ENCODE measurements at places on chromosomes 6 and 20.

DNA sequence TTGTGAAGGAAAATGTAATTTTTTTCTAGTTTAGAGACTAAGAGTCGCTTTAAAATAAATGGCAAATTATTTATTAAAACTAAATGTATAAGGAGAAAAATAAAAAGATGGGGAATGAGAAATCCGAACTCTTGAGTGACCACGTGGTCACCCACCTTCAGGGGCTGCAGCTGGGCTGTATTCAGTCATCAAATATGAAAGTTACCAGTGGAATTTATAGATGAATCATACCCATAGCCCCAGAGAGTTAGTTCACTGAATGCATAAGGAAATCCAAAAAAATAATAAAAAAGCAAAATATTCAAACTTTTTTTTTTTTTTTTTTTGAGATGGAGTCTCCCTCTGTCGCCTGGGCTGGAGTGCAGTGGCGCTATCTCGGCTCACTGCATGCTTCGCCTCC, 947.7 kb upstream of the ADGRB3 start:
- no peak for DNase-seq

GRCh38 chr6:128847431-128848210, 35.3 kb upstream of the LAMA2 start:
- DNase-seq = no peak

- DNase-seq = no peak
These were observed 16.1 kb downstream of the GMPR start for GRCh38 chr6:16254535-16254934.

DNA sequence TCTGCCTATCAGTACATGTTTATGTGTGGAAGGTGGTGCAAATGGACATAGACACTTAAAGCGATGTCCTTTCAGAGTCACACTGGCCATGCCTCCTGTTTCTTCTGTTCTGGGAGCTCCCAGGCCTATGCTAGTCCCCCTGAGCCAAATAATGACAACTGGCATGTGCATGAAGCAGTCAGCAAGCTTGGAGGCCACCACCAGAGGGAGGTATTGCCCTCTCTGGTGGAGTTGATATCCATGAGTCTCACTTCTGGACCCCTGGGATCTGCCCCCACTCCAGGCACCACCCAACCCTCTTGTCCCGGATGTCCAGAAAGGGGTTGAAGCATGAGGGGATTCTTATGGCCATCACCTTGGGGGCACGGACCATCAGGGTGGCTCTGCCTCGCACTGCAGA, 172.2 kb downstream of the AIG1 start:
- DNase-seq = no peak

GRCh38 chr6:1798303-1798964, 188.7 kb downstream of the FOXC1 start:
- no peak for DNase-seq

- DNase-seq = no peak
These were observed 138.1 kb downstream of the FNDC1 start for GRCh38 chr6:159307246-159307790.

DNA sequence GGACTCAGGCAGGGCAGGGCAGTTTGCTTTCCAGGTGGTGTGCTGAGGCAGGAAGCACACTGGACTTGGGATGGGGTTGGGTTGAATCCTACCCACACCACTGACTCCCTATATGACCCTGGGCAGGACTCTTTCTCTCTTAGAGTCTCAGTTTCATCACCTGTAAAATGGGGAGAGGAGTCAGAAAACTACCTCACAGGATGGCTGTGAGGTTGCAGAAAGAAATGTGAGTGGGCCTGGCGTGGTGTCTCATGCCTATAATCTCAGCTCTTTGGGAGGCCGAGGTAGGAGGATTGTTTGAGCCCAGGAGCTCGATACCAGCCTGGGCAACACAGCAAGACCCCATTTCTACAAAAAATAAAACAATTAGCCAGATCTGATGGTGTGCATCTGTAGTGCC, 67.2 kb downstream of the CD40 start:
- no peak for DNase-seq

DNA sequence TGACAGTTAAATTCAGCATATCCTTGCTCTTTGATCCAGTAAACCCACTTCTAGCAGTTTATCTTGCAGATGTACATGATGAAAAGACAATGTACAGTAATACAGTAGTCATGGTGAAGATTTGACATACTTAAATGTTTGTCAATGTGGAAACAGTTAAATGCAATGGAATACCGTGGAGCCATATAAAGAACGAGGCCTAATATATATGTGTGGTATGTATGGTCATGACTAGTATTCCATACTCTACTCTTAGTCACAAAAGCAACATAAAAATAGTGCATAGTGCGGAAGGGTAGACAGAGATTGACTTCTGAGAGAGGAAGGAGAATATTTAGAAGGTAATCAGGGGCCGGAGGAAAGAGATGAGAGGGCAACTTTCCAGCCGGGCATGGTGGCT, 70.7 kb upstream of the ARMC2 start:
- no peak for DNase-seq

DNA sequence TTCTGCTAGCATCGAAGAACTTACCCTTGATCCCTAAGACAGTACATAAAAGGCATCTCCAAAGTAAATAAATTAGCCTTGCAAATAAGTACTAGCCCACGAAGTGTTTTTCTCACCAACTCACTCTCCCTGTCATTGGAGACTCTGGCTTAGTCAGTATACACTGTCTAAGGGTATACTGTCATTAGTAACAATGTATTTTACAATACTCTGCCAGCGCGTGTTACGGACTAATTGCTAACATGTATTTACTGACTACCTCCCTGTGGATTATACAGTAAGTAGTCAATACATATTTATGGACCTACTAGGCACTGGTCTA, 72.1 kb downstream of the NFATC2 start:
- DNase-seq = no peak

GRCh38 chr6:140043357-140043756, 668.9 kb upstream of the CITED2 start:
- DNase-seq = no peak

- DNase-seq = no peak
These were observed 88.0 kb downstream of the SYCP2 start for GRCh38 chr20:59845472-59845871.

DNA sequence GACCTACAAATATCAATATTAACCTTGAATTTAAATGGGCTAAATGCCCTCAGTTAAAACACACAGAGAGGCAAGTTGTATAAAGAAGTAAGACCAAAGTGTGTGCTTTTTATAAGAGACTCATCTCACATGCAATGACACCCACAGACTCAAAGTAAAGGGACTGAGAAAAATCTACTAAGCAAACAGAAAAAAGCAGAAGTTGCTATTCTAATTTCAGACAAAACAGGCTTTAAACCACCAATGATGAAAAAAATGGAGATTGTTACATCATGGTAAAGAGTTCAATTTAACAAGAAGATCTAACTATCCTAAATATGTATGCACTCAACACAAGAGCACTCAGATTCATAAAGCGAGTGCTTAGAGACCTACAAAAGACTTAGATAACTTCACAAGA, 741.9 kb upstream of the MARCKS start:
- DNase-seq = no peak

GRCh38 chr6:132065556-132065955, 114.4 kb upstream of the CCN2 start:
- no peak for DNase-seq

- DNase-seq = no peak
These were observed 195.1 kb downstream of the EDN1 start for GRCh38 chr6:12485226-12485764.

- DNase-seq = no peak
These were observed 94.4 kb downstream of the SESN1 start for GRCh38 chr6:109000289-109000688.

DNA sequence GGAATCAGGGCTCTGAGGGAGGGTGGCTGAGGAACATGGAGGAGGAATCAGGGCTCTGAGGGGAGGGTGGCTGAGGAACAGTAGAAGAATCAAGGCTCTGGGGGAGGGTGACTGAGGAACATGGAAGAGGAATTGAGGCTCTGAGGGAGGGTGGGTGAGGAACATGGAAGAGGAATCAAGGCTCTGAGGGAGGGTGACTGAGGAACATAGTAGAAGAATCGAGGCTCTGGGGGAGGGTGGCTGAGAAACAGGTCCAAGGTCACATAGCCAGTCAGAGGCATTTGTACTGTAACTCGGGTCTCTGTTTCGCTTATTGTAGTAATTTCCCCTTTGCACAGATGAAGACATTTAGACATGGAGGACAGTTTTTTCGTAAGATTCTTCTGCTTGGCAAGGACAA, 164.8 kb downstream of the SOBP start:
- no peak for DNase-seq
